RKO (cell line): ENCODE measurements at places on chromosomes 1 and 21.

DNA sequence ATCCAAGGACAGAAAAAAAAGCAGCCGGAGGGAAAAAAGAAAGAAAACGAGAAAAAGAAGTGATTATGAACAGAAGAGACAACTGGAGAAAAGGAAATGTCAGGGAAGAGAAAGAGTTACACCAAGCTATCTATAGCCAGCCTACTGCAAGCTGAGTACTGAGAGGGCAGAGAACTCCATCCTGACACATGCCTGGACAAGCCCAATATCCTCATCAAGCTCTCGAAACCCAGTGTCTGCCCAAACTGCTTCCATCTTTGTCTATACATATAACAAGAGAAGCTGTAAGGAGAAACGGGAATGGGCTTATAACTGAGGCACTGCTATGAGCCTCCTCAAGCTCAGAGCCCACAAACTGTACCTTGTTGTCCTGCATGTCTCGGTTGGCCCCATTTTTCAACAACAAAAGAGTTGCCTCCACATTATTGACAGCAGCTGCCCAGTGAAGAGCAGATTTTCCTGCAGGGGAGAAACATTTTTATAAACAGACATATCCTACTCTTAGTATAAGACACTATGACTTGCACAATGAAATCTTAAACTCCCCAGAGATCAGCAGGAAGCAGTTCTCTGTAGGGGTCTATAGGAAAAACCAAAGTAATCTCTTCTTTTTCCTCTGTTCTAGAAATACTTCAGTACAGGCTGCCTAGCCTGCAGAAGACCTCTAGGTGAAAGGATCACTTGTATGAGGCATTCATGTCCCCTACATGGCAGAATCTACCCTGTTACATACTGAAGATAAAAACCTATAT lies 21.2 kb upstream of the ADAM30 start:
- DNase-seq: no peak

DNA sequence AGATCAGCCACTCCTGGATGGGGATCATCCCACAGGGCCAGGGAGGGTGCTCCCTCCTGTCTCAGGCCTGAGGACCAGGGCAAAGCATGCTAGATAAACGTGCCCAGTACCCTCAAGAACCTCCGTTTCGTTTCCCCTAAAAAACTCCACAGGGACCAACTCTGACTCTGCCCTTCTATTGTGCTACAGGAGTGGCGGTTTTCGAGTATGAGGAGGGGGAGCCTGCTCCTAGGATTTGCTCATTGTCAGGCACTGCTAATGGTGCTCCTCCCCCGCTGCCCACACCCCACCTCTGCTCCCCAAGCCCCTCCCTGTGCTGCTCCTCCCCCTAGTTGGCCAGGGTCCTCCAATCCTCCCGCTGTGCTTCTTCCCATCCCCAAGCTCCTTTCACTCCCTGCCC lies 32.0 kb downstream of the PGBD5 start:
- DNase-seq: no peak

GRCh38 chr1:9539829-9540550 lies 725 bp downstream of the SLC25A33 start:
- DNase-seq: peak; percentile 78

GRCh38 chr1:69076631-69077030 lies 491.1 kb upstream of the LRRC7 start:
- no peak for DNase-seq

DNA sequence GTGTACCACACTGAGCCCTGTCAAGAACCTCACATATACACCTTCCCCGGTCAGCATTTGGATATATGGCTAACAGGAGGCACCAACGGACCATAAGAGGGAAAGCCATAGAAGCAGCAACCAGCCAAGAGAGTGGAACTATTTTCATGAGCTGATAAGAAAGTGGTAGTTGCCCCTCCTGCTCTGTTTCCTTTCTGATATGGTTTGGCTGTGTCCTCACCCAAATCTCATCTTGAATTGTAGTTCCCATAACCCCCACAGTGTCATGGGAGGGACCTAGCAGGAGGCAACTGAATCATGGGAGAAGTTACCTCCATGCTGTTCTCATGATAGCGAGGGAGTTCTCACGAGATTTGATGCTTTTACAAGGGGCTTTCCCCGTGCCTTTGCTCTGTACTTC lies 366.1 kb upstream of the DAB1 start:
- no peak for DNase-seq

DNA sequence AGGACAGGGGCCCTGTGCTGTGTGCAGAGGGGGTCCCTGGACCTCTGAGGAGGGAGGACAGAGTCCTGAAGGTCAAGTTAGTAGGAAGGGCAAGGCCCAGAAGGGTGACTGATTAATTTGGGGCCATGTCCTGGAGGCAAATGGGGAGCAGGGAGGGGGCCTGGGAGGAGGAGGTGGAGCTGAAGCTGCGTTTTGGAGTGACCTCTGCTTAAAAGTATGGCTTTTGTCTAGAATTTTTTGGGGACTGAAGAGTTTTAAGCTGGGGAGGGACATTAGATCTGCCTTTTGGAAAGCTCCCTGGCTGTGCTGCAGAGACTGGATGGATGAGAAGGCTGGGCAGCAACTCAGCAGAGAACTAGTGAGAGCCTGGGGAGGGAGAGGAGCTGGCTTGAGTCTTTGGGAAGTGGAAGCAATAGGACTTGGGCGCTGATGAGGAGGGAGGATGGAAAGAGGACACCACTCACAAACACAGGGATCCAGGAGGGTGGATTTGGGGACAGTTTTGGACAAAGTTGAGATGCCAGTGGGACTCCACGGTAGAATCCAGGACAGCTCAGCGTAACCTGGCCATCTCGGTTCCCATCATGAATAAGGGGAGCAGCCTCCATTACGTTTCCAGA lies 52.9 kb downstream of the ACBD3 start:
- no peak for DNase-seq

GRCh38 chr1:90356991-90357390 lies 360.1 kb downstream of the BARHL2 start:
- DNase-seq: no peak

- peak; percentile 20 for DNase-seq
Observed at GRCh38 chr1:62230718-62231117, 36.1 kb downstream of the L1TD1 start.

GRCh38 chr1:89358287-89358893 lies 5.5 kb upstream of the GBP6 start:
- peak; percentile 71 for DNase-seq

DNA sequence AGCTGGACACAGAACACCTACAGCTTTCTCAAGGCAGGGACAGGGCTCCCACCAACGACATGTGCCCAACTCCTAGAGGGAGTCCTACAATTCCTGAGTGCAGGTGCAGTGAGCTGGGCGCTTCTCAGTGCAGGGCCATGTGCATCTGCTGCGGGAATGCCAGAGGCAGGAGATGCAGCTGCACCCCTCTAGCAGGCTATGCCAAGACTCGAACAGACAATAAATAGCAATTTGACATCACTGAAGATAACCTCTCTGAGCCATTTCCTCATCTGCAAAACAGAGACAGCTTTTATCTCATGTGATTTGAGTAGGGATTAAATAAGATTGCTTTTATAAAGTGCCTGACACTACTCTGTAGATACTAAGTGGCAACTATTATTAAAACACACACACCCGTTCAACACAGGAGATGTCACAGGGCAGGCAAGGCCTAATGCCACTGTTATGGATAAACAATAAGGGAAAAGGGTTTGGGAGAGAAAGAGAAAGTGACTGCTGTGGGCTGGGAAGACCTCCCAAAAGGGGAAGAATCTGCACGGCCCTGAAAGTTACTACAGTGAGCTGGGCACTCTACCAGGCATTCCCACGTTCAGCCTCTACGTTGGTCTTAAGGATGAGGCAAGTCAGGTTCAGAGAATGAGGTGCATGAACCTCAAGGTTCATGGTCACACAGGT lies 5.7 kb downstream of the SLC9A1 start:
- DNase-seq: no peak

DNA sequence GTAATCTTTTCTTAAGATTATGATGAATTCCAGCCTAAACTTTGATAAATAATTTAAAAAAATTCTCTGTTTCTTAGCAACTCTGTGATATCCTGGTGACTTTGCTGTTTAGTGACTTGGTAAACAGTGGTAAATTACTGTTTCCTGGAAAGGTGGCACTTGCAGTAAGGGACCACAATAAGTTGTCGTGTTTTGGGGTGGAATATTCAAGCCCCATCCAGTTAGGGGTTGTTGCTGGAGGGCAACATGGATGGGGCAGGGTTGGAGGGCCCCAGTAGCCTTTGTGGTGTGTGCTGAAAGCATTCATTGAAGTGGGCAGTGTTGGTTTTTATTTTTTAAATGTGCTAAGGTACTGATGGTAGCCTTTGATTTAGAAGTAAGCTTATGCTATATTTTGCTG lies 30.3 kb downstream of the PRDM2 start:
- DNase-seq: no peak

DNA sequence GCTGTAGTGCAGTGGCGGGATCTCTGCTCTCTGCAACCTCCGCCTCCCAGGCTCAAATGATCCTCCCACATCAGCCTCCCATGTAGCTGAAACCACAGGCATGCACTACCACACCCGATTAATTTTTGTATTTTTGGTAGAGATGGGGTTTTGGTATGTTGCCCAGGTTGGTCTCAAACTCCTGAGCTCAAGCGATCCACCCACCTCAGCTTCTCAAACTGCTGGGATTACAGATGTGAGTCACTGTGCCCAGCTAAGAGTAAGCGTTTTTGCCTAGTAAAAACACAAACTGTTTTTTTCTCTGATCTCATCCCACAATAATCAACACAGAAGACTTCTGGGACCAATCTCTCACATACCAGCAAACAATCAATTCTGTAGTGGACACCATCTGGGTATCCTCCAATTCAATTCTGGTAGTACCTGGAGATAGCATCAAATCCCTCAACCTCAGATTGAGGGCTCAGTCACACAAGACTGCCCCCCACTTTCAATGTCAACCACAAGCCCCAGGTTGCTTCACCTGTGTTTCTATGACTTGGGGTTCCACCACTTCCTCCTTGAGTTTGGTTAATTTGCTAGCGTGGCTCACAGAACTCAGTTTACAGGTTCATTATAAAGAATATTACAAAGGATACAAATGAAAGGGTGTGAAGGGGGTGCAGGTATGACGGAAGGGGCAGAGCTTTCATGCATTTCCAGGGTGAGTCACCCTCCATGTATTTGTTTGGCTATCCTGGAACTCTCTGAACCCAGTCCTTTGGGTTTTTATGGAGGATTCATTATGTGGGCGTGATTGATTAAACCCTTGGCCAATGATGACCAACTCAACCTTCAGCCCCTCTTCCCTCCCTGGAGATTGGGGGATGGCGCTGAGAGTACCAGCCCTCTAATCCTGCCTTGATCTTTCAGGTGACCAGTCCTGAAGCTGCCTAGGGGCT lies 40.0 kb upstream of the RHOU start:
- no peak for DNase-seq

GRCh38 chr1:114011796-114012195 lies 32.5 kb downstream of the OLFML3 start:
- DNase-seq: no peak

DNA sequence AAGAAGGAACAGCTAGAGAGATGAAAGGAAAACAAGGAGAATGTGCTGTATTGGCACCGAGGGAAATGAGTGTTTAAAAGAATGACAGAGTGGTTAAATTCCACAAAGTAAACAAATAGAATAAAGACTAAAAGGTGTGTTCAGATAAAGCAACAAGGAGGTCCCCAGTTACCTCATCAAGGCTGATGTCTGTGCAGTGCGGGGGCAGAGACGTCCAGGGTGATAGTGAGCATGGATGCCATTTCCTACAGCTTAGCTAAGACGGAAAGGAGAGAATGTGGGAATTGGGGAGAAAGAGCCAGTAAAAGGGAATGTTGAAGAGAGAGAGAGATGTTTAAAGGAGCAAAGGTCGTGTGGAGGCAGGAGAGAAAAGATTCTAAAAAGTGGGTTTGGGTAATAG lies 15.5 kb downstream of the LMOD1 start:
- DNase-seq: no peak

DNA sequence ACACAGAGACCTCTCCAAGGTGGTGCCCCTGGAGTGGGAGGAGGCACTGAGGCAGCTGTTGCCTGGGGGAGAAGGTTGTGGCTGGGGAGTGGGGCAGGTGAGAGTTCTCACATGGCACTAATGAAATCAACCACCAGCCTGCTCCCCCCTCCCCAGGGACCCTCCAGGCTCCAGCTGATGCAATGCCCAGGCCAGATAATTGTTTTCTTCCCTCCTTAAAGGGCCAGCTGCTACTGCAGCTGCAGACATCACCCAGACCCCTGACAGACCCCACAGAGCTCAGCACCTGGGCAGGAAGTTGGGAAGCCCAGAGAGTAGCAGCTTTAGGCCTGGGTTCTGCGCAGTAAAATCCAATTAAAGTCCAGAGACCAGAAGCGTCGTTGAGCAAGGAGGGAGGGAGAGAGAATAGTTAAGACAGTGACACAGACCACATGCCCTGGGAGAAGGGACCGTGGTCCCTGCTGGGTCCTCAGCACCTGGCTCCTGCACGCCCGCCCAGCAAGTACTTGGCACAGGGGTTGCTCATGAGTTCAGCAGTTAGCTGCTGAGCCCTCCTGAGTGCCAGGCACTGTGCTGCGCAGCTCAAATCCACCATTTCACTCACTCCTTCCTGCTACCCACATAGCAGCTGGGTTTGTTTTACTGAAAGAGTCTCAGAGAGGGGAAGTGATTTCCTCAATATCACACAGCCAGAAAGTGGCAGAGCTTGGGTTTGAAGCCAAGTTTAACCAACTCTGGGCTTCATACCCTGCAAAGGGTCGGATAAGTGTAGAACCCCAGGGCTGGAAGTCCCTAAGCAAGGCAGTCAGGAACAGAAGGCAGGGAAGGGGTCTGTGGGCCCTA lies 1.9 kb downstream of the RIMS3 start:
- no peak for DNase-seq

DNA sequence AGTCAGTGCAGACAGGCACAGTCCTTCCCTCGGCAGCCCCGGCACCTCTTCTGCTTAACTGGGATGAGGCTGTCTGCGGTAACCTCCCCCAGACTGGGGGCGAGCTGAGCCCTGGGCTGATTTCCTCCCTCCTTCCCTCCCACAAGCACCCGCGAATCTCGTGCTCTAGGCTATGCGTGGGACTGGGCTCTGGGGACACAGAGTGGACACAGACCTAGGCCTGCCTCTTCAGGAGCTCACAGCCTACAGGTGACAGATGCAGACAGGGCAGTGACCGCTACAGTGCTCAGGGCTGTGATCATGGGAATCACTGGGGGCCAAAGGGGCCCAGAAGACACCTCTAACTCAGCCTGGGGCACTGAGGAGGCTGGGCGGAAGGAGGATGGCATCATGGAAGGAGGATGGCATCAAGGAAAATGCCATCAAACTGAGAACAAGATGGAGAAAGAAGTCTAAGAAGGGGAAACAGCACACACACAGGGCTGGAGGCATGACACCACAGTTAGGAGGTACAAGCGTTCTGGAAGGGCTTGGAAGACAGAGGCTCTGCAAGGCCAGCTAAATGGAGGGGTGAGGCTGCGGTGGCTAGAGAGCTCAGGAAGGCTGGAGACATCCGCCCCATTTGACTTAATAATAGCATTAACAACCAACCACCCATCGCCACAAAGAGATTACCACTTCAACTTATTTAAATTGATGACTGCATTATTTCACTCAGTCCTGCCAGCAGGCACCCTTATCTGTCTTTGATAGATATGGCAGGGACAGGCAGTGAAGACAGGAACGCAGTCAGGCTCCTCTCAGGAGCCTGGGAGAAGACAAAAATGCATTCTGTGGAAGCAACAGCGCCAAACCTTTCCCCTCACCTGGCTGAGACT lies 4.2 kb downstream of the TTC39A start:
- no peak for DNase-seq

GRCh38 chr1:84972377-84972987 lies 24.4 kb downstream of the MCOLN2 start:
- no peak for DNase-seq
